Renal cortical epithelial cell (primary cell): ENCODE measurements at places on chromosomes 5 and 9.

GRCh38 chr5:40404613-40405012 lies 275.1 kb upstream of the PTGER4 start:
- no peak for DNase-seq

DNA sequence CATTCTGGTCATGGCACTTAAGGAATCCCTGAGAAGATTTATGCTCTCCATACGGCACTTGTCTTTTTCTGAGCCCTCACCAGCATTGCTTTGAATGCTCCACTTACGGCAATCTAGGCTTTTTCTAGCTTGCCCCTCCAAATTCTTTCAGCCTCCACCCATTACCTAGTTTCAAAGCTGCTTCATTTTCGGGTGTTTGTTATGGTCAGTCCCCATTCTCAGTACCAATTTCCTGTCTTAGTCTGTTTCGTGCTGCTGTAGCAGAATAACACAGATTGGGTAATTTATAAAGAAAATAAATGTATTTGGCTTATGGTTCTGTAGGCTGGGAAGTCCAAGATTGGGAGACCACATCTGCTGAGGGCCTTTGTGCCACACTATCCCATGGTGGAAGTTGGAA lies 42.0 kb downstream of the ARHGEF28 start:
- no peak for DNase-seq

DNA sequence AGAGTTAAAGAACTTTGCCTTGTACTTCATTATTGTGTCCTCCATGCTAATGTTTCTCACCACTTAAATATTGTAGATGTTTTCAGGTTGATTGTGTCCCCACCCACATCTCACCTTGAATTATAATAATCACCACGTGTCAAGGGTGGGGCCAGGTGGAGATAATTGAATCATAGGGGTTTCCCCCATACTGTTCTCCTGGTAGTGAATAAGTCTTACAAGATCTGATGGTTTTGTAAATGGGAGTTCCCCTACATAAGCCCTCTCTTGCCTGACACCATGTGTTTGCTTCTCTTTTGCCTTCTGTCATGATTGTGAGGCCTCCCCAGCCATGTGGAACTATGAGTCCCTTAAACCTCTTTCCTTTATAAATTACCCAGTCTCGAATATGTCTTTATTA lies 248.3 kb downstream of the FBXL7 start:
- no peak for DNase-seq

GRCh38 chr5:146962801-146963355 lies 84.3 kb upstream of the PPP2R2B start:
- peak; percentile 88 for DNase-seq

DNA sequence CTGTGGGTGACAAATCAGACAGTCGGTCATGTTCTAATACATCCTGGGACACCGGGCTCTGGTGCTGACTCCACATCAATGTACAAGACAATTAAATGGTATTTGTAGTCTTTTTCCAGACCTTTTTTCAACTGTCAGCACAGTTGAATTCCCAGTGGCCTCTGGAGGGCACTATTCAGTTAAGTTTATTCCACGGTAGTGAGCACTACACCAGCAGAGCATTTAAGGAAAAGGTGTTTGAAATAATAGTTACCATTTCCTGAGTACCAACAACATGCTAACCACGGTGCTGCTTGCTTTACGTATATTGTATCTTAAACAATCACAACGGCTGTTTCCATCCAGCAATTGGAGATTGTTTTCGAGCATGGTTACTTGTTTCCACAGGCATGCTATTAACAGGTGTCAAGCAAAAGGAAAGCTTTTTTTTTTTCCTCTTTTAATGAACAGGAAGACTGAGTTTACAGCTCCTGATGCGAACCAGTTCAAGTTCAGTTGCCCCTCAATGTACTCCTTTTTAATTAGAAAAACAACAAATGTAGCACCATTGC lies 186.7 kb downstream of the PDZD2 start:
- peak; percentile 76 for DNase-seq

DNA sequence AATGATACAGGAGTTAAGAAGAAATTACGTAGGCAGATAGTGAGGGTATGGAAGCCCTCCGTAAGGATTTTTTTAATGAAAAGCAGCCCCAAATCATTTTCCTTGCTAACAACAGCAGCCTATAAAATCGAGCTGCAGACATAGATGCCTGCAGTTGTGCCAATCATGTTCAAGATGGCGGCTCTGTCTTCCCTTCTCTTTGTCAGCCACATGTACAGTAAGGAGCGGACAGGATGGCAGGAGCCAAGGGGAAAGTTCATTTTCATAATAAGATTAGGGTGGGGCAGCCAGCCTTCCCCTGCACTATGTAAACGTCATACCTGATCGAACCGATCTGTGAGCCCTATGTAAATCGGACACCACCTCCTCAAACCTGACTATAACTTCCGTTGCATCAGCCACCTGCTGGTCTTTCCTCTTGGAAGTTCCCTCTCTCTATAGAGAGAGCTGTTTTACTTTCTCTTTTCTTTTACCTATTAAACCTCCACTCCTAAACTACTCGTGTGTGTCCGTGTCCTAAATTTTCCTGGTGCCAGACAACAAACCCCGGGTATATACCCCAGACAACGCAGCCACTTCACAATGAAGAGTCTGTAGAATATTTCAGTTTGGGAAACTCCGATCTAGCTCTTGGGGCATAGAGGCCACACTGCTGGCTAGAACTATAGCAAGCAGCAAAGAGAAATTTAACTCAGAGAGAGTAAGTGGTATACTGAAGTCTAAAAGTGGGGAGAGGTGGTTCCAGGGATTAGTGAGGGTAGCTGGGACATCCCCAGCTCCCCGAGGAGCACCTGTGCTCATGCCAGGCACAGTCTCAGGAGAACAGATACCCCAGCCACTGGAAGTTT lies 20.8 kb upstream of the SLC24A2 start:
- DNase-seq: no peak

DNA sequence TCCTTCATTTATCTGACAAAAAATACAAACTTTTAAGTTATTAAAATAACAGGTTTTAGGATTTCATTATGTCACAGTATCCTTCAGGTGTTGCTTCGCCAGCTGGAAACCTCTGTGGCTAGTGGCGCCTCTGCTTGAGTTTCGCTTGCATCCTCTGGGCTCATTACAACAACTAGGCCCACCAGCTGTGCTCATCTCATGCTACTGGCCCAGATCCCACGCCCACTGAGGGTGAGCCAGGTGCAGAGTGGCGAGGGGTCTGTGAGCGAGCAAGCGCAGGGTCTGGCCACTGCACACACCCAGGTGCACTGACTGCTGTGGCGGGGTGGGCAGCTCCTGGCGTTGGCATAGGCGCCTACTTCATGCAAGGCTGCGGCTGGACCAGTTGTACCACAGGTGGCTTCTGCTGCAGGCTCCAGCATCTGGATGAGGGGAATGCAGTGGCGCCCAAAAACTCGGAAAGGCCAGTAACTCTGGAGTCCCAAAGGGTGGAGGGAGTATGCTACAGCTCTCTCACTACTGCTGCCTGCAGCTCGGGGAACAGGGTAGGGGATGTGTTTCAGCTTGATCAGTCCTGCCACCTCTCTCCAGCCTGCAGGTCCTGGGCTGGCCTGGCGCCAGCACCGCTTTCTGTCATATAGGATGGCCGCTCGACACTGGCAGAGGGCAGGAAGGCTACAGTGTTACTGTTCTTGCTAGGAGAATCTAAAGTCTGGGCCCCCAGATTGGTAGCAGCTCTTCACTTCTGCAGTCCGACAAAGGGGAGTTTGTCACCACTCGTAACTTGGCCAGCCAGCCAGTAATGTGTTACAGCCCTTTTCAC lies 452.1 kb downstream of the TUSC1 start:
- DNase-seq: no peak

GRCh38 chr9:101479338-101480030 lies 43.9 kb upstream of the ALDOB start:
- peak; percentile 47 for DNase-seq

DNA sequence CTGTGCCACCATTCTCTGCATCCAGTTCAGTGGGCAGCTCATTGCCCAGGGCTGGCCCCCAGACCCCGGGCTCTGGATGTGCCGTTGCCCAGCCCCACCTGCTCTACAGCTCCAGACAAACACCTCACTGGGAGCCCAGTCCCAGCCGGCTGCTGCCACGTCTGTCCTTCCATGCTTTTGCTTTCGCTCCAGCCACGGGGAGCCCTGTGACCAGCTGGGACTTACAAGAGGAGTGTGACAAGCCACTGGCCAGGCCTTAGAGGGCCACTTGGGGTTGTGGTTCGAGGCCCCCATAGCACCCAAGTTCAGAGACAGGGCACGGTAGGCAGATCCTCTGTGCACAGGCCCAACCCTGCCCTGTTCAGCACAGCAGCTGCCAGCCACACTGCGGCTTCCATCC lies 142.0 kb downstream of the ADAMTS2 start:
- DNase-seq: no peak

DNA sequence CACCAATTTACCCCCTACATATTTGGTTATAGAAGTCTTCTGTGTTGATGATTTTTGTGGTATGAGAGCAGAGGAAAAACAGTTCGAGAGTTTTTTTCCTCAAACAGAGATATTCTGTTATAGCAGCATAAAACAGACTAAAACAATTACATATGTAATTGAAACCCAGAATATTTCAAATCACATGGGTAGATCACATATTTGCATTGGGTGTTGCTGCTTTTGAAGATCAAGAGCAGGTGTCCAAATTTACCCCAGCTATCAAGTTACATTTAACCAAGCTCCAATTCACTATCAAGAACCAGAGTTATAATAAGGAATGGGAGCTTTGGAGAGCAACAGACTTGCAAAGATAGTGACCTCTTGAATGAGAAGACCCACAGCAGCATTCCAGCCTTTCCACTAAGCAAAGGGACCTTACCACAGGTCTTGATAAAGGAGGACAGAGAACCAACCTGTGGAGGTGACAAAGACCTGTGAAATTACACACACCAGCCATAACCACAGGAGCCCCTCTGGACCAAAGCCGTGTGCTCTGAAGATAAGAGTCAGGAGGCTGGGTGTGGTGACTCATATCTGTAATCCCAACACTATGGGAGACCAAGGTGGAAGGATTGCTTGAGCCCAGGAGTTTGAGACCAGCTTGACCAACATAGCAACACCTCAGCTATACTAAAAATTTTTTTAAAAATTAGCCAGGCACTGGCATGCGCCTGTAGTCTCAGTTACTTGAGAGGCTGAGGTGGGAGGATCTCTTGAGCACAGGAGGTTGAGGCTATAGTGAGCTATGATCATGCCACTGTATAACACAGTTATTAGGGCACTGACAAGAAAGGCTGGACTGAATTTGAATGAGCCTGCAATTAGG lies 4.0 kb upstream of the CCL28 start:
- DNase-seq: no peak

GRCh38 chr9:127021664-127022363 lies 100.6 kb downstream of the ANGPTL2 start:
- DNase-seq: no peak

- DNase-seq: no peak
Observed at GRCh38 chr5:20033881-20034280, 45.9 kb upstream of the CDH18 start.

DNA sequence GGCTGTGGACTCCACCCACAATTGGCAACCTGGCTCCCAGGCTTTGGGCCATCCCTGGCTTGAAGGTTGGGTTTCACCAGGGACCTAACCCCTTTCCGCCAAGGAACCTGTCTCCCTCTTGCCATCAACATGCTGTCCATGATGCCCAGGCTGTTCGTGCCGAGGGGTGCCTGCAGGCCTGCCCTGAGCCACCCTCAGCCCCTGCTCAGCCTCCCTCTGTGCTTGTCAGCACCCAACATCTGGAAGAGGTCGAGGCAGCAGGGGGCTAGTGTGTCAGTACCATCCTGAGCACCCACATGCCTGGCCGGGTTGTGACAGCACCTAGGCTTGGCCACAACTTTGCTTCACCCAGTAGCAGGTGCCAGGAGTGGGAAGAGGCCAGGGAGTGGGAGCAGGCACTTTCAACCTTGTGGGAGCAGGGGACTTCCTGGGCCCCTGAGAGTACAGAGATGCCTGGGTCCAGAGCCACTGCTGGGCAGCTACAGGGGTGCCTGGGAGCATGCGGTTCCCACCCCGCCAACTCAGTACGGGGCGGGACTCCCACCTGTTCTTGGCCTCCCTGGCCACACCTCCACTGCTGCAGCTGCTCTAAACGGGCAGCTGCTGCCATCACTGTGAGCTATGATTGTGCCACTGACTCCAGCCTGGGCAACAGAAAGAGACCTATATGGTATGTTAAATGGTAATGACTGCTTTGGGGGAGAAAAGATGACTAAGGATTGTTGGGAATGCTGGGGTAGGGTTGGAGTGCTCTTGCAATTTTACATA lies 6.3 kb downstream of the PDCD1LG2 start:
- no peak for DNase-seq

DNA sequence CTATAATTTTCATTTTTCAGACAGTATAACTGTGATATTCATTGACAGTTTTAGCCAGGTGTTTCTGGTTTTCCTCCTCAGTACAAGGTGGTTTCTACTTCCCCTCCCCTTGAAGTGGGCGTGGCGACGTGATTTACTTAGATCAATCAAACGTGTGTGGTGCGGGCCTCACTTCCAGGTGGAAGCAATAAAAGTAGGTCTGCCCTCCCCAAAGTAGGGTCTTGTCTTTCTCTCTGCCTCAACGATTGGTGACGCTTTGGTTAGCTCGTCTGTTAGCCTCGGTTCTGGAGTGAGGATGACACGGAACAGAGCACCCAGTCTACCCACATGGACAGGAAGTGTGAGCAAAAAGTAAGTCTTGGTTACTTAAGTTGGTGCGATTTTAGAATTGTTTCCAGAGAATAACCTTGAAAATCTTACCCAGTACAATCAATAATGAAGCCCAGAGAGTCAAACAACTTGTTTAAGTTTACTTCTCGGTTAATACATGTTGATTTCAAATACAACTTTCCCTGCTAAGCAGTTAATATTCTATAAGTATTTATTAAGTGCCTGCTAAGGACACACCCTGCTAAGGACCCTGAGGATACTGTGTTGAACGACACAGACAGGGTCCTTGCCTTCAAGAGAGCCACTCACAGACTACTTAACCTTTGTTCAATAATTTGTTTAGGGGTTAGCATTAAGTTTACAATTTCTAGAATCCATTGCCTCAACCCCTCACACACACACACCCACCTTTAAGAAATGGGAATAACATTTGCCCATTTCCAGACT lies 48.4 kb downstream of the COX7C start:
- no peak for DNase-seq

DNA sequence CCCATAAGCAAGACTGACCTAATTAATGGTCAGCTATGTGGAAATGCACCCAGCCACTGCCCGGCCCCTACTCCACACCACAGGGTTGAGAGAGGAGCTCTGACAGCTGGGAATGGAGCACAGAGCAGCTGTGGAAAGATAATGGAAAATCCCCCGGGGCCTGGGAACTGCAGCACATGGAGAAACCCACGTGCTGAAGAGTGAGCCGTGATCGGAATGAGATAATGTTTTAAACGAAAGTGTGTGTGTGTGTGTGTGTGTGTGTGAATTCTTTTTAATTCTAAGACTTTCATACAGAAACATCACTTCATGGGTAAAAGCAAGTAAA lies 13.1 kb upstream of the SLC12A7 start:
- no peak for DNase-seq

- DNase-seq: no peak
Observed at GRCh38 chr9:92342825-92343488, 17.2 kb downstream of the CENPP start.

- DNase-seq: peak; percentile 42
Observed at GRCh38 chr5:151772846-151773561, 1.2 kb downstream of the G3BP1 start.

DNA sequence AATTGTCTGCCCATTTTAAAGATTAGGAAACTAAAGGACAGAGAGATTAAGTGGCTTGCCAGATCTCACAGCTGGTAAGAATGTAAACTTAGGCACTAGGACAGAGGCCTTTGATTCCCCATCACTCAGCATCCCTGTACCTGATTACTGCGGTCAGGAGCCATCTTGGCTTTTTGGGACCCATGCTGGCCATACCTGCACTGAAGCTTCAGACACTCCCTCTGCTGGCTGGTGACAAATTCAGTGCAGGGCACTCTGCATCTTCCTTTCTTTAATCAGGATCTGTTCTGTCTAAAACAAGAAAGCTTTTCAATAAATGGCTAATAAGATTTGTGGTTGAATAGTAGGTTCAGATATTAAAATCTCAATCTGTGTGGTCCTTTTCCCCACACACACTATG lies 215.5 kb upstream of the RORB start:
- DNase-seq: no peak
